ENCODE measurements at places on chromosomes 6 and 20.

- DNase-seq, result no peak
- H3K4me1 ChIP-seq, result peaks cover 18% of the 10 kb centered on the region
- peaks cover 61% of the 10 kb centered on the region for H3K36me3 ChIP-seq
- no peak overlapping the region for H3K4me3 ChIP-seq
These were observed 8.0 kb downstream of the EIF2S2 start for GRCh38 chr20:34104059-34104458.

- H3K4me3 ChIP-seq, result no peak overlapping the region
- H3K27ac ChIP-seq, result no peak overlapping the region
- H3K27me3 ChIP-seq, result no peaks in the 10 kb centered on the region
- no peak for DNase-seq
- no peaks in the 10 kb centered on the region for H3K4me1 ChIP-seq
These were observed 112.6 kb downstream of the DLGAP4 start for GRCh38 chr20:36418711-36419110.

DNA sequence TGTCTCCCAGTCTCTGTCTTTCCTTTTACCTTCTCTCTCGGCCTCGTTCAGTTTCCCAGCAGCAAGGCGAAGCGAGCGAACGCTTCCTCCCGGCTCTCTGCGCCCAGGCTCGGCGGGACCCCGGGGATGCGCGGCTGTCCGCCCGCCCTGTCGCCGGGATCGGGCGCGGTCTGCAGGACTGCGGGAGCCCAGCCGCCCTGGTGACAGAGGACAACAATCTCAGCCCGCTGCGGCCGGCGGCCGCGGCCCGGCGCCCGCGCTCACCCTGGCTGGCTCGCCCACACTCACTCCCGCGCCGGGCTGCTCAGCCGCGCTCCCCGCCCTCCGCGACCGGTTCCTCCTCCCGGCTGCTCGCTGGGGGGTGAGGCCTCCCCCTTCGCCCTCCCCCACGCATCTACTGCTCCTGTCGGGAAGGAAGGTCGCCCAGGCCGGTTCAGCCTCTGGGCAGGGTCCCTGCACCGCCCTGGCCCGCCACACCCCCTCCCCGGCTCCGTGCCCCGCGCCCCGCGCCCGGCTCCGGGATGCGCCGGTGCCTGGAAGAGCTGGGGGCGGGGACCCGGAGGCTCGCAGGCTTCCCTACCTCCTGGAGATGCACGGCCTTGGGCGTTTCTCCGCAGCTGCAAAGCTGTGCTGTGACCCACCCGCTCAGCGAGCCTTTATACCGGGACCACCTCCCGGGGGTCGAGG, 410 bp downstream of the SYNE1 start:
- no peaks in the 10 kb centered on the region for H3K27me3 ChIP-seq
- H3K36me3 ChIP-seq, result no peaks in the 10 kb centered on the region
- peak overlapping the region; percentile 73 for H3K27ac ChIP-seq
- H3K4me3 ChIP-seq, result peak overlapping the region; percentile 50

DNA sequence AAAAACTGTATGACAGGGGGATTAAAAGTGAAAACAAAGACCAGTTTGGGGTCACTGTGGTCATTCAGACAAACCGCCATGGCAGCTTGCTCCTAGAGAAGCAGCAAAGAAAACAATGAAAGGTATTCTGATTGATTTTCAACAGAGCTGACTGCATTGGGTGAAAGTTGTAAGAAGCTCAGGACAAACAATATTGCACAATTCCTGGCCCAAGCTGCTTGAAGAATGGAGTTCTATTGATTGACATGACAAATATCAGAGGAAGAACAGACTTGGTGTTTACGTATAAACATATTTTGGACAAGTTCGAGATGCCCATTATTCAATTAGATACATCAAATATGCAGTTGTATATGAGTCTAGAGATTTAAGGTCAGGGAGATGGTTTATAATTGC, 62.0 kb downstream of the TRIM38 start:
- no peaks in the 10 kb centered on the region for H3K36me3 ChIP-seq
- H3K27me3 ChIP-seq, result no peaks in the 10 kb centered on the region
- H3K4me1 ChIP-seq, result peaks cover 28% of the 10 kb centered on the region
- DNase-seq, result no peak
- no peak overlapping the region for H3K4me3 ChIP-seq

GRCh38 chr20:58800134-58800871, 50.4 kb downstream of the GNAS-AS1 start:
- H3K4me3 ChIP-seq, result no peak overlapping the region
- H3K27me3 ChIP-seq, result no peaks in the 10 kb centered on the region
- no peaks in the 10 kb centered on the region for H3K36me3 ChIP-seq
- no peak overlapping the region for H3K27ac ChIP-seq
- H3K4me1 ChIP-seq, result no peaks in the 10 kb centered on the region

- no peak for DNase-seq
- no peaks in the 10 kb centered on the region for H3K36me3 ChIP-seq
- no peak overlapping the region for H3K4me3 ChIP-seq
- H3K27me3 ChIP-seq, result no peaks in the 10 kb centered on the region
These were observed 20.1 kb downstream of the NT5E start for GRCh38 chr6:85470023-85470410.

DNA sequence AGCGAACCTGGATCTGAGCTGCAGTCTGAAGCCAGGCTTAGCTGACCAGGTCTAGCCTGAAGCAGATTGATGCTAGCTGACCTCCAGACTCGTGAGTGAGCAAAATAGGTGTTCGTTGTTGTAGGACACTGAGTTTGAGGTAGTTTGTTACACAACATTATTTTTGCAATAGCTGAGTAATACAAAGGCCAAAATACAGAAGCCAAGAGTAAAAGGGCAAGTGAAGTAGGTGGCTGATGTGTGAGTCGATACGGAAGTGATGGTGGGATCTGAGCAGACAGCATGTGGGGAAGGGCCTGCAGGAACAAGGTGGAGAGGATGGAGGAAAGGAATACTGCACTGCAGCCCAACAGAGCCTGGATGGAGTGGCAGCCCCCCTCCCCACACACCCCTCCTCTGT, 8.5 kb upstream of the SPATS1 start:
- no peak overlapping the region for H3K27ac ChIP-seq
- peaks cover 6% of the 10 kb centered on the region for H3K27me3 ChIP-seq
- no peaks in the 10 kb centered on the region for H3K36me3 ChIP-seq
- H3K4me3 ChIP-seq, result no peak overlapping the region
- no peaks in the 10 kb centered on the region for H3K4me1 ChIP-seq
- no peak for DNase-seq

GRCh38 chr6:146434732-146435390, 108.8 kb upstream of the RAB32 start:
- no peak for DNase-seq
- H3K27ac ChIP-seq, result no peak overlapping the region
- H3K36me3 ChIP-seq, result no peaks in the 10 kb centered on the region
- H3K4me3 ChIP-seq, result peak overlapping the region; percentile 42

DNA sequence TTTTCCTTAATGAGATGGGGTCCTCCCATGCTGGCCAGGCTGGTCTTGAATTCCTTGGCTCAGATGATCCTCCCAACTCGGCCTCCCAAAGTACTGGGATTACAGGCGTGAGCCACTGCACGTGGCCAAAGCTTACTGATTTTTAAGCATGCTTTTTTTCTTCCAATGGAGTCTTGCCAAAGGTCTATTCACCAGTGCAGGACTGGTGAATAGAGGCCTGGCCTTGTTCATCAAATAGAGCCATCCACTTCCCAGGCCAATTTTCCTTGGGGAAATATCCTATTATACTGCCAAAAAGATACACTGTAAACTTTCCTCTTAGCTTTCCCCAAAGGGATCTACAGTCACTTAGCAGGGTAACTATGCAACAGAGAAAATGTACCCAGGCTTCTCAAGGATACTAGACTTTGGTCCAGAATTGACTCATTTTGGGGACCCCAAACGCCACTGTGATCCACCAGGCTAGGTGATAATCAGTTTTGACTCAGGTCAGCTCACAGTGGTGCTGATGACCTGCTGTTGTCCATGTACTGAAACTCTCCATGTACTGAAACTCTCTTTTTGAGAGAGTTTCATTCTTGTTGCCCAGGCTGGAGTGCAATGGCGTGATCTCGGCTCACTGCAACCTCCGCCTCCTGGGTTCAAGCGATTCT, 91.8 kb downstream of the REPS1 start:
- H3K4me1 ChIP-seq, result no peaks in the 10 kb centered on the region
- no peak overlapping the region for H3K27ac ChIP-seq
- DNase-seq, result no peak
- no peak overlapping the region for H3K4me3 ChIP-seq

DNA sequence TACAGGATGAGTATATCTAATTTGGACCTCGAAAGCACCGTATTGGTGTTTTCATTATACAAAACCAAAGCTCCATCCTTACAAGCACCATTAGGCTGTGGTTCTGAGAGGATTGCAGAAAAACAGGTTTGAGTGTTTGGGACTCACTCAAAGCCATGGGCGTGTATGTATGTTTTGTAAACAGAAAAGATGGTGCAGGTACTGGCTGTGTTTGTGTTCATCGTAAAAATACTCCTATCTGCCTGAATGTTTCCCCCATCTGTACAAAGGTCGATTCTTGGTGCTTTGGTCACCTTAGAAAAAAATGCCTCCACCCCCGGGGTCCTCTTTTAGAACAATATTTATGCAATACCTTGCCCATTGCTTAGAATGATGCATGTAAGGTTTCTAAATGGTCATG, 286.6 kb downstream of the TSHZ2 start:
- no peaks in the 10 kb centered on the region for H3K4me1 ChIP-seq
- no peak for DNase-seq
- H3K36me3 ChIP-seq, result no peaks in the 10 kb centered on the region
- no peaks in the 10 kb centered on the region for H3K27me3 ChIP-seq
- H3K27ac ChIP-seq, result no peak overlapping the region

GRCh38 chr20:51900443-51900842, 98.1 kb upstream of the SALL4 start:
- no peak overlapping the region for H3K4me3 ChIP-seq
- DNase-seq, result no peak
- H3K36me3 ChIP-seq, result no peaks in the 10 kb centered on the region
- no peaks in the 10 kb centered on the region for H3K27me3 ChIP-seq
- no peak overlapping the region for H3K27ac ChIP-seq

- H3K36me3 ChIP-seq, result no peaks in the 10 kb centered on the region
- no peak overlapping the region for H3K27ac ChIP-seq
- H3K4me3 ChIP-seq, result no peak overlapping the region
- H3K4me1 ChIP-seq, result peaks cover 6% of the 10 kb centered on the region
These were observed 242.5 kb downstream of the PREX1 start for GRCh38 chr20:48585061-48585870.

DNA sequence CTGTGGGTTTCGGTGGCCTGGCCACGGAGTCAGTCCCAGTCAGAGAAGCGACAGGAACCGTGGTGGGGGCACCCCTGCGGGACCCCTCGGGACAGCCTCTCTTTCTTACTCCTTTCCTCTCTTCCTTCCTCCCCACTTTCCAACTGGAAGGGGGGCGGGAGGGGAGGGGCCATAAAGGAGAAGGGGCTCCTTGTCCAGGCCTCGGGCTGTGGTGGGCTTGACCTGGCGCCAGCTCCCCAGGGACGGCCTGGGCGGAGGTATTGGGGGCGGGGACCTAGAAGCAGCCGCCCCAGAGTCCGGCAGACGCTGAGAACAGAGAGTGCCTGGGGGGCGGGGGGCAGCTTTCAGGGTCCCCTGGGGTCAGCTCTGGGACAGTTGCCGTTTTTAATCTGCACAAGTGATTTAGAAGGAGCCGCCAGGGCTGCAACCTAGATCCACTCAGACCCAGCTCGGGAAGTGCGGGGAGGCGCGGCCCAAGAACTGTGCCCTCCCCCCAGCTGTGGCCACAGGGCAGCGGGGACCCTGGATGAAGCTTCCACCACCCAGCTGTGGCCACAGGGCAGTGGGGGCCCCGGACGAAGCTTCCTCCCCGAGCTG, 6.4 kb upstream of the ABHD16B start:
- no peaks in the 10 kb centered on the region for H3K27me3 ChIP-seq
- H3K36me3 ChIP-seq, result no peaks in the 10 kb centered on the region
- no peak for DNase-seq
- H3K4me3 ChIP-seq, result no peak overlapping the region
- H3K4me1 ChIP-seq, result peaks cover 55% of the 10 kb centered on the region

DNA sequence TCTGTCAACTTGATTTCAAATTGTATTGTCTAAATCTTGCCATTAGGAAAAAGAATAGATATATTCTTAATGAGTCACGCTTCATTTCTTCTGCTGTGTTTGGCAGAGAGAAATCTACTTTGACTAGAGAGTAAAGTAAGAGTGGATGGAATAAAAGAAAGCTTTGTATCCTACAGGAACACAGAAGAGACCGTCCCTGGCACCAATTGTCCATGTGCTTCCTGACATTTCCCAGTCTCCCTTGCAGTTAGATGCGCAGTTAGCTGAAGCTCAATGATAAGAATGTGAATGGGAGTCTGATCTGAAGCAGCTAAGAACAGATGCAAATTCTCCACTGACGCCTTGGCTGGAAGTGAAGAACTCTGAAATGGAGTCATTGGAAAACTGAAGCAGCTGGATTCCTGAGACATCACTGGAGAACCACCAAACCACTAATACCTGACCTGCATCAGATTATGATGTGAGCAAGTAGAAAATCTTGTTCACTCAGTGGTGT, 528.2 kb upstream of the MARCKS start:
- no peaks in the 10 kb centered on the region for H3K4me1 ChIP-seq
- no peak for DNase-seq

DNA sequence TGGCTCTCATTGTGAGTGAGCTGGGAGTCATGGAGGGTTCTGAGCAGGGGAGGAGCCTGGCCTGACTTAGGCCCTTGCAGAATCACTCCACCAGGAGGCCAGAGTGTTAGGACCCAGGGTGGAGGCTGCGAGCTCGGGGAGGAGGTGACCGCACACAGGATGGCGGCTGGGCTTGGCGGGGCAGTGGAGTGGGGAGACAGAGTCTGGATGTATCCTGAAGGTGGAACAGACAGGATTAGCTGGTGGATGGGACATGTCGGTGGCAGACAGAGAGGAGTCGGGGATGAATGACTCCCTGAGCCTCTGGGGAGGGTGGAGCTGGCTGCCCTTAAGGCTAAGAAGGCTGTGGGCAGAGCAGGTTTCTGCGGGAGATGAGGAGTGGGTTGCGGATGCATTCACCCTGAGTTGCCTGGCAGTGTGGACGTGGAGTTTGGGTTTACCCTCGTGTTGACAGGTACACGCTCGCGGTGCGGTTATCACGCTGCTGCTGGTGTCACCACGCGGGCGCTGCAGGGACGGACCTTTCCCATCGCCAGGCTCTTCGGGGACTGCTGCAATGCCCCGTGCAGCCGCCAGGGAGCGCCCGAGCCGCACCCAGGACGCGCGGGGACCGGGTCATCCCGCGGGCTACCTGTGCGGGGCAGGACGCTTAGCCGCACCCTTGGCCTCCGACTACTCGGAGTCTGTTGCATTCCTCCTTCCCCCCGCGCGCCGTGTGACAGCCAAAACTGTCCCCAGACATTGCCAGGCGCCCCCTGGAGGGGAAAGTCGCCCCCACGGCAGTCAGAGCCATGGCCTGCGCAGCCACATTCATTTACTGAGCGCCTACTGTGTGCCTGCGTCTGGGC, 43.0 kb upstream of the PTGIS start:
- no peaks in the 10 kb centered on the region for H3K27me3 ChIP-seq
- H3K4me1 ChIP-seq, result no peaks in the 10 kb centered on the region
- H3K27ac ChIP-seq, result no peak overlapping the region
- peak overlapping the region; percentile 20 for H3K4me3 ChIP-seq
- peak; percentile 68 for DNase-seq

All from right atrium auricular region (tissue), 2 donors.